NCI-H1694 (cell line): ENCODE measurements at places on chromosomes 7 and 10.

- DNase-seq = no peak
Observed at GRCh38 chr7:82615527-82615926, 171.9 kb upstream of the CACNA2D1 start.

- DNase-seq = no peak
Observed at GRCh38 chr10:79381804-79382221, 34.5 kb downstream of the PPIF start.

DNA sequence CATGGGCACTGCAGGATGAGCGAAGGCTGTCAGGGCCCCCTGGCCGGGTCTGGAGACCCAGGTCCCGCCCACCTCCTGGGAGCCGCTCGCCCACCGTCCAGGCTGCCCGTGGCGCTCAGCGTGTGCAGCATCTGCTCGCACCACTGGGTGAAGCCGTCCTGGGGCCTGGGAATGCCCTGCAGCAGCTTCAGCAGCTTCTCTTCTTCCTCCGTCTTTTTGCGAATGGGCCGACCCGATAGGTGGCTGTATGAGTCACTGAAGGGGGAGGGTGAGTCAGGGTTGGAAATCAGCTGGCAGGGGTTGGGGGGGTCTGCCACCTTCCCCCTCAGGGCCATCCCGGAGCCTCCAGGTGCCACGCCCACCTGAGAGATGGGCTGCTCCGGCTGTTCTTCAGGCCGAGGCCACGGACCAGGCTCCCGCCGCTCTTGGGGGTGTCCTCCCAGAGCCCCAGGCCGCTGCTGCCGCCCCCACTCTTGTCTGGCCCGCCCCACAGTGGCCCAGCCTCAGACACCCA is 8.7 kb downstream of the GNB2 start:
- DNase-seq = no peak

GRCh38 chr10:416091-416515 is 273.4 kb downstream of the DIP2C start:
- no peak for DNase-seq
